ENCODE measurements at places on chromosomes 1 and 21. TPM values are rescaled to one million over a fixed set of nuclear protein-coding genes. Genes with fewer than 3 reads are reported as not detected.

ATP6V1G3 gene
- total RNA-seq = 12.7 TPM

NCF2 gene
- total RNA-seq = 2.7 TPM

SPATA46 gene
- not detected for total RNA-seq

LCE2A gene
- total RNA-seq = not detected

TCHH gene
- total RNA-seq = not detected

SERTAD4 gene
- total RNA-seq = 8.0 TPM

CHRNB2 gene
- total RNA-seq = not detected

RBM11 gene
- total RNA-seq = not detected

FMO3 gene
- 0.57 TPM for total RNA-seq

FNDC10 gene
- not detected for total RNA-seq

ADAMTSL4 gene
- total RNA-seq = 0.38 TPM

WLS gene
- 32.3 TPM for total RNA-seq

ECM1 gene
- total RNA-seq = 135 TPM

RXRG gene
- total RNA-seq = not detected

TSACC gene
- 3.5 TPM for total RNA-seq

GLMN gene
- 11.9 TPM for total RNA-seq

SFPQ gene
- total RNA-seq = 274 TPM

SLC30A10 gene
- not detected for total RNA-seq

CD58 gene
- 42.4 TPM for total RNA-seq

VASH2 gene
- 1.9 TPM for total RNA-seq

EFNA1 gene
- total RNA-seq = 17.9 TPM

TNFRSF4 gene
- total RNA-seq = not detected

NPHS2 gene
- total RNA-seq = not detected

TACSTD2 gene
- not detected for total RNA-seq

MARK1 gene
- 0.34 TPM for total RNA-seq

KRTAP10-1 gene
- not detected for total RNA-seq

LEMD1 gene
- 0.60 TPM for total RNA-seq

BNIPL gene
- total RNA-seq = 0.86 TPM

PLA2G2C gene
- not detected for total RNA-seq

ORC1 gene
- 24.3 TPM for total RNA-seq

RCAN1 gene
- 61.5 TPM for total RNA-seq

GJA8 gene
- total RNA-seq = not detected

CHI3L2 gene
- total RNA-seq = 2.5 TPM

CCDC17 gene
- 0.38 TPM for total RNA-seq

AHCTF1 gene
- 63.7 TPM for total RNA-seq

C1orf53 gene
- total RNA-seq = 21.2 TPM

TPTE gene
- total RNA-seq = 1.2 TPM

RXFP4 gene
- total RNA-seq = not detected

CA6 gene
- total RNA-seq = not detected

C1orf74 gene
- total RNA-seq = 6.6 TPM

ATG4C gene
- 13.3 TPM for total RNA-seq

SPATA17 gene
- 0.12 TPM for total RNA-seq

S100A6 gene
- 1,463 TPM for total RNA-seq

C1orf159 gene
- total RNA-seq = 10.0 TPM

TIAM1 gene
- total RNA-seq = 7.0 TPM

PODN gene
- total RNA-seq = not detected

SSR2 gene
- 778 TPM for total RNA-seq

KCNJ9 gene
- total RNA-seq = not detected

GUCA2A gene
- total RNA-seq = not detected

ANKRD34A gene
- total RNA-seq = 2.5 TPM

PADI2 gene
- total RNA-seq = 0.31 TPM

RGS8 gene
- total RNA-seq = 0.29 TPM

NHLH1 gene
- total RNA-seq = not detected

Data from A172 (cell line).